NCI-H1048 (cell line): ENCODE measurements at places on chromosomes 11 and 22.

DNA sequence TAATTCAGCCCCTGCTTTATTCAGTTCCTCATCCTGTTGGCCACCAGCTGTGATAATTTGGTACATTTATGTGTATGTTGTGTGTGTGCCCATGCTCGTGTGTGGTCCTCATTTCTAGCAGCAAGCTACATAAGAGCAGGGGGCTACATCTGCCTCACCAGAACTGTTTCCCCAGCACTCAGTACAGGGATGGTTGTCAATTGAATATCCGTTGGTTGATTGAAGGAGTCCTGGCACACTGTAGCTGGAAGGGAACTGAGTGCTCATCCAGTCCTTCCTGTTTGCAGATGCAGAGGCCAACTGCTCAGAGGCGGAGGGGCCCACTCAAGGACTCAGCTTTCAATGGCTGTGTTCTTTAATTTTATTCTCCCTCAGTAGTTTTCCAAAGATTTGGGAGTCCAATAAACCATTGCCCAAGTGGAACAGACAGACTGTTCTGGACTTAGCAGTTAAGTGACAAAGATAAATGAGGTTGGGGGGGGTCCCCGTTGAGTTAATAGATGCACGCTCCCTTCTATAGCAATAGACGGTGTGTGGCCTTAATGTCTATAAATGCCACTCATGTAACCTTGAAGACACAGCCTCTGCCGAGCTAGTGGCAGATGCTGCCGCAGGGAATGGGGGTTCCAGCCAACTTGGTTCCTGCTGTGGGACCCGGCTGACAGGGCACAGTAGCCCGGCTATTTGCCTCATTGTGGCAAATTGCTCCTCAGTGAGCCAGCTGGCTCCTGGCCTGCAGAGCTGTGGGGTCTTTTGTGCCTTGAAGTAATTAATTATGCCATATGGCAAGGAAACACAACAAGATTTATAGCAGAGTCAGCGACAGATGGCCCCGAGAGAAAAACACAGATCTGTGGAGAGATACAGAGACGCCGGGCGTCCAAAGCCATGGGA, 71.4 kb upstream of the GRK3 start:
- DNase-seq = no peak

DNA sequence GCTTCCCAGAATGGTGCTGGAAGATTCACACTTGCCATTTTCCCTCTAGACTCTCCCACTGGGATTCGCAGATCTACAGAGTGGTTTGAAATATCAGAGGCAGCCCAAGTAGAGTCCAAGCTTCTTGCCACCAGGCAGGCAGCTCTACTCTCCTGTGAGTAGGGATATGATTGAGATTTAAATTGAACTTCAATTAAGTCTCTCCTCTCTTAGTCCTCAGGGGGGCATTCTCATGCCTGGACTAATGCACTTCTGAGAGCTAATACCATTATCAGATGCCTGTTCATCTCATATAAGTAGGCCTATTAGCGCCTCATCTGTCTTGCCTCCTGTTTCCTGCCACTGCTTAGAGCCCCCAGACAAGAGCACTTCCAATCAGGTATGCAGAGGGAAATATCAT, 25.5 kb upstream of the AMPD3 start:
- no peak for DNase-seq

DNA sequence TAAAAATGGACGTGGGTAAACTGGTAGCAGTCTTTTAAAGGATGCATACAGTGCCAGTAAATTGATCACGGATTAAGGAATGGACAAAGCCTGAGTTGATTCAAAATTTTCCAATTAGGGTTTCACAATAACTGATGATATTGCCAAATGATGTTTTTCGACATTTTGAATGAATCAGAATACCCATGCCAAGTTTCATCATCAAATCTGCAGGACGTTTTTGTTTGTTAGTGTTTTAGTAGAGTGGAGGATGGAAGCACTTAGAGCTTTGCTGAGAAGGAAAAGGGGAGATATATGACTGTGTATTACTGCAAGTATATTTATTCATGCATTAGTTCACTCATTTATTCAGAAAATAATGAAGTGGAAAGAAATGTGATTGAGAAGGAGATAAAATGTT, 78.3 kb downstream of the SLC17A6 start:
- DNase-seq = no peak

DNA sequence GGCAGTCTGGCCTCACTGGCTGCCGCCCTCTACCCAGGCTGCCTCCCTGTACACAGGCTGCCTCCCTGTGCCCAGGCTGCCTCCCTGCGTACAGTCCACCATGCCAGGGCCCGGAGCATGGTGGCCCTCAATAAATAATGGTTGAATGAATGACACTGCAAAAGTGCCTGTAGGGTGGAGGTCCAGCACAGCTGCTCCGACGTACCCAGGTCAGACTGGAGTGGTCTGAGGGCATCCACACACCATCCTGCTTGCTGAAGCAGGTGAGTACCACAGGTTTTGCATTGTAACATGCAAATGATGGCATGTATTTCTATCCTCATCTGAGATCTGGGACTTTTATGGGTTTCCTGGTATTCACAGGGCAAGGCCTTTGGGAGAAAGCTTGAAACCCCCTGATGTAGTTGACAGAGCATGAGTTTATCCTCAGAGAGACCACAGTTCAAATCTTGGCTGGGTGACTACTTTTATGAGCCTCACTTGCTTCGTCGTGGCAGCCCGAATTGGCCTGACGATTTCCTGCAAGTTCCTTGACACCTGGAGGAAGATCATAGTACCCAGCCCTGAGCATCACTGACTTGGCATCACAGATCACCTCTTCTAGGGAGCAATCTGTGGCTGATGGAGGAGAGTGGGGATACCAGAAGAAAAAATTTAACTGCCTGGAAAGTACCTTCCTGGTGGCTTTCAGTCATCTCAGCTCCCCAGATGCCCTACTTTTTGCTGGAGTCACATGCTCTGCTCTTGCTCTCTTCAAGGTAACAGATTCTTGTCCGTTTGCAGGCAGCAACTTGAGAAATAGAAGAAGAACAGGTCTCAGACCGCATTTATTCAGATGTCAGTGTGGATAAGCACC, 16.0 kb upstream of the CYB5R3 start:
- no peak for DNase-seq

GRCh38 chr11:19594326-19594725, 118.3 kb upstream of the NAV2 start:
- DNase-seq = no peak

GRCh38 chr11:35619116-35619854, 1.0 kb downstream of the FJX1 start:
- no peak for DNase-seq

GRCh38 chr11:76263166-76263565, 56.9 kb upstream of the WNT11 start:
- no peak for DNase-seq

DNA sequence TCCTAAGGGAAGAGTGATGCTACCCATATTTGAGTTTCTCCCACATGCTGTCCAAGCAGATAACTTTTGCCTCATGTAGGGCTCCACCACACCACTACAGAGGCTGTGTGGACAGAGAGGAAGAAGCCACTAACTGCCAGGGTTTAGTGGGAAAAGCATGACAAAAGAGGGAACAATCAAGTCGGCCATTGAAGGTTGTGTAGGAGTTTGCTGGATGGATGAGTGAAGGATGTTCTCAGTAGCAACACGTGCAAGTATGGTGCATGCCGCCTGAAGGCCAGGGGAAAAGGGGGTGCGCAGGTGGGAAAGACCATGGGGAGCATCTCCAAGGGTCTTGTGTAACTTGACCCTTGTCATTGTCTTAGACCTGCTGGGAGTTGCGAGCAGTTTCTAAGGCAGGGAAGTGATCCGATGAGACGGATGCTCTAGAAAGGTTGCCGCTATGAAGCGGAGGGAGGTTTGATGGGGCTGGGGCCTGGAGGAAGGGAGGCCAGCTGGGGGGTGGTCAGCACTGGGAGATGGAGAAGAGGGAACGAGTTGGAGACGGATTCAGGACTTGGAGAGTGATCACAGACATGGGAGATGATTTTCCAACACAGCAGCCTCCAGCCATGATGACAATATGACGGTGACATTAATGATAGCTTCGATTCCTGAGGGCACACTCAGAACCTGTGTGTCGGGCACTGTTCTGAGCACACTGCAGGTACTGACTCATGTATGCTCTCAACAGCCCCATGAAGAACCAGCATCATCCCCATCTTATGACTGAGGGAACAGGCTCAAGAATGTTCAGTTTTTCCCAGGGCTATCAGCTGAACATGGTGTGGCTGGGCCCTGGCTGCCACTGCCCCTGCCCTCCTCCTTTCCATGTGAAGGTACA, 53.7 kb downstream of the CD6 start:
- no peak for DNase-seq

- DNase-seq = no peak
These were observed 4.2 kb upstream of the SUSD2 start for GRCh38 chr22:24177045-24177444.

- DNase-seq = no peak
These were observed 46.3 kb upstream of the RAPSN start for GRCh38 chr11:47495011-47495855.

DNA sequence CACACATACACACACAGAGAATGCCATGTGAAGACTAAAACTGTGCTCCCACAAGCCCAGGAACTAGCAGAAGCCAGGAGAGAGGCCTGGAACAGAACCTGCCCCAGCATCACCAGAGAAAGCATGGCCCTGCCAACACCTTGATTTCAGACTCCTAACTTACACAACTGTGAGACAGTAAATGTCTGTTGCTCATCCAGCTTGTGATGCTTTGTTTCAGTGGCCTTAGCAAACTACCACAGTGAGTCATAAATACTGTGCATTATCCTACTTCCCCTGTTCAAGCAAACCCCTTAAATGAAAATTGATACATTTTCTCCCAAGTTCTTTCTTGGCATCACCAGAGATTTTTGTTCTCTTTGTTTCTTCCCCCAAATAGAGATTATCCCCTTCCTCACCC, 1539.4 kb upstream of the TENM4 start:
- no peak for DNase-seq

DNA sequence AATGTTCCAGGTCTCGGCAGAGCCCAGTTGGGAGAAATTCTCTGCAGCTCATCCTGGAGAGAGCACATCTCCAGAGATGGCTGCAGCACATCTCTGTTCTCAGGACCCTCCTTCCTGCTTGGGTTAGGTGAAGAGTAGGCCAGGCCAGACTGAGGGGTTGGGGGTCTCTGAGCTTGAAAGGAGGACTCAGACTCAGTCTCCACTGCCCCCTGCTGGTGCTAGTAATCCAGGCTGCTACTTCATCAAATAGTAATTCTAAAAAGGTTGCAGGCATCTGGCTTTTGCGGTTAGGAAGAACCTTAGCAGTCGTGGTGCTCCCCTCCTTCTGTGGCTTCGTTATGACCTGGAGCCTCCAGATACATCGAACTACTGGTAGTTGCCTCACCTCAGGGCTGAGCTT, 9.7 kb downstream of the TUB start:
- no peak for DNase-seq

DNA sequence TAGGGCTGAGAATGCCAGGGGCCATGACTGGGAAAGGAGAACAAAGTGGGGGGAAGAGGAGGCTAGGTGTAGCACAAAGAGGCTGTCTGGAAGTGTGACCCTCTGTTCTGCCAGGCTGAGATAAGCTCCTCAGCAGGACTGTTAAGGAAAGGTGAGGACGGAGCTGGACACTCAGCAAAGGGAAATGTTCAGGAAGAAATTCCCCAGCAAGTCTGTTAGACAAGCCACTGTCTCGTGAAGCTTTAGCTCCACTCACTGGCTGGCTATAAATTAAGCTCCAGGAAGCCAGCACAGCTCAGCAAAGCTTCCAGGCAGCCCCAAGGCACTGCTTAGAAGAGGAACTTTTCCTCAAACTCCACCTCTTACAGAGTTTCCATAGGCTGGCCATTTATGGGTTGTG, 181.2 kb upstream of the API5 start:
- no peak for DNase-seq

GRCh38 chr11:111444040-111444439, 65.0 kb upstream of the POU2AF1 start:
- no peak for DNase-seq

DNA sequence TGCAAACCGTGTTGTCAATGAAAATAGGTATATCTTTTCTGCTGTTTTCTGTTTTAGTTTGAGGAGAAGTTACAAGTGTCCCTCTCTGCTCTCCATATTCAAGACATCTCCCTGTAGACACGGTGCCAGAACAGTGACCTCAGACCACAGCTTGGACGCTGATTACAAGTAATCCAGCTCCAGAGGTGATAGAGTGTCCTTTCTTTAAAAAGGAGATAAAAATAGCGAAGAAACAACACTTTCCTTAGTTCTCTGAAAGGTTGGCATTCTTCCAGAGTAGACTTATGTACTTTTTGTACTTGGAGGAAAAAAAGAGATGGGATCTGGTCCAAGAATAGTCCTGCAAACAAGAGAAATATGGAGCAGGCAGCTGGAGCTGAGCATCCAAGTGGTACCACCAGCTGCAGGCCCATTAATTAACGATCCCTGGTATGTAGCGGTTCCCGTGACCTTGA, 43.0 kb upstream of the WT1 start:
- DNase-seq = no peak

DNA sequence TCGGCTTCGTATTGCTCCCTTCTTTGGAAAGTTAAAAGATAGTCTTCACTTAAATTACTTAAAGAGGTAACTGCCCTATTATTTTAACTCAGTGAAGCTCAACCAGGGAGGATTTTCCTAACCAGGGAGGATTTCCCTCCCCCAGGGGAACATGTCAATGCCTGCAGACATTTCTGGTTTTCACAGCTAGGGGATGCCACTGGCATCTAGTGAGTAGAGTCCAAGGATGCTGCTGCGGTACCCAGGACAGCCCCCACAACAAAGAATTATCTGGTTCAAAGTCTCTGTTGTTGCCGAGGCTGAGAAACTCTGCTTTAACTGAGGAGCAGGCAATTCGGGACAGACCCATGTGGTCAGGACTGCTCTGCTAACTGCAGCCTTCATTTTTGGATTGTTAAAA, 82.2 kb downstream of the DEPDC5 start:
- no peak for DNase-seq

DNA sequence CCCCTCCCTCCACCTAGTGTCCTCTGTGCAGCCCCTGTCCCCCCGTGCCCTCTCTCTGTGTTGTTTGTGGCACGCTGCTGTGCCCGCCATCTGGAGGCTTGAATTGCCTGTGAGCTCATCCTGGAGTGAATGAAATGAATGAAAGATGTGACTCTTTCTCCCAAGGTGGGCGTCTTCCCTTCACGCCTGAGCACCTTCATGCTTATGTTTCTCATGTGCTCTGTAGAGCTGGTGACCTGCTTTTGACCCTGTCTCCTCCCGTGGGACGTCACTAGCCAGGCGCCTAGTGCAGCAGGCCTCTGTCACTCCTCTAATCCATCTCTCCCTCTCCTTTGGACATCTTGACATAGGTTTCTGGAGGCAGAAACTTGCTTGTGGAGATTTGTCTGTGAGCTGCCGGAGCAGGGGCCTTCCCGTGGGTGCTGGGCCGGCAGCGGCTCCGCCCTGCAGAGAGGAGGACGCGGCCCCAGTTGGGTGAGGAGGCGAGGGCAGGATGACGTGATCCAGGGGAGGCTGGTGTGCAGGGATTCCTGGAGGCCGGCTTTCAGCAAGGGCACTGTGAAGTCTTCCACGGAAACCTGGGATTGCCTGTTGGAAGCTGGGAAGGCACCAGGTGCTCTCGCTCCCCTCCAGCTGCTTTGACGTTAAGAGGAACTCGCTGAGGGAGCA, 40.6 kb downstream of the MUC6 start:
- no peak for DNase-seq

- no peak for DNase-seq
These were observed 71.8 kb downstream of the PHF21A start for GRCh38 chr11:46049325-46049897.

- no peak for DNase-seq
These were observed 800 bp downstream of the KCNJ5 start for GRCh38 chr11:128891913-128892398.
